Right atrium auricular region (tissue), 2 donors: ENCODE measurements at places on chromosomes 16 and 17. TPM values are rescaled to one million over a fixed set of nuclear protein-coding genes. Genes with fewer than 3 reads are reported as not detected.

Gene UTS2R
- total RNA-seq, result 0.44 TPM

Gene ADAD2
- 0.19 TPM for total RNA-seq

Gene PLD6
- 3.1 TPM for total RNA-seq

Gene CACNG1
- not detected for total RNA-seq

Gene TBC1D3
- total RNA-seq, result not detected

Gene IRF8
- 2.2 TPM for total RNA-seq

GRCh38 chr17:71380535-71380934 lies 740.3 kb upstream of the SOX9 start:
- H3K4me1 ChIP-seq, result no peaks in the 10 kb centered on the region
- H3K27ac ChIP-seq, result no peak overlapping the region
- no peak for DNase-seq
- no peaks in the 10 kb centered on the region for H3K36me3 ChIP-seq
- no peak overlapping the region for H3K4me3 ChIP-seq
- no peaks in the 10 kb centered on the region for H3K27me3 ChIP-seq

- no peaks in the 10 kb centered on the region for H3K4me1 ChIP-seq
- H3K27ac ChIP-seq, result no peak overlapping the region
- H3K4me3 ChIP-seq, result no peak overlapping the region
- no peaks in the 10 kb centered on the region for H3K36me3 ChIP-seq
Observed at GRCh38 chr16:64356267-64356666, 765.6 kb downstream of the CDH11 start.

DNA sequence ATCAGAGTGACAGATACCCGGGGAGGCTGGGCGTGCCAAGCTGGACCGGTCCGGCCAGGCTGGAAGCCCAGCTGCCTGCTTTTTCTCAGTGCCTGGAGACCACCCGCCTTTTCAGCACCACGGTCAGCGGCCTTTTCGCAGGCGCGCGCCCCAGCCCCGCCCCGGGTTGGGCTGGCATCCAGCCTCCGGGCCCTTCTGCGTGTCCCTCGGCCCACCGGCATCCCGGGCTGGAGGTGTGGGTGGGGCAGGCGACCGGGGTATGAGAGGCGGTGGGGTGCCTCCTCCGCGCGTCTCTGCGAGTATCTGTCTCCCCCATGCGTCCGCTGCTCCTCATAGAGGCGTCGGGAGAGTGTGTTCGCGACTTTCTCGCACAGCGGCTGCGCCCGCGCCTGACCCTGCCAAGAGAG lies 102.5 kb downstream of the MRM1 start:
- H3K4me1 ChIP-seq, result no peaks in the 10 kb centered on the region
- no peak for DNase-seq
- no peaks in the 10 kb centered on the region for H3K36me3 ChIP-seq
- no peak overlapping the region for H3K27ac ChIP-seq

GRCh38 chr16:3187798-3188674 lies at the start of gene OR1F1:
Gene OR1F1, plus strand, starts transcription at chr16:3188204.
- H3K36me3 ChIP-seq, result no peaks in the 10 kb centered on the region
- H3K4me3 ChIP-seq, result no peak within 1 kb of the TSS
- peaks cover 51% of the 10 kb centered on the region for H3K27me3 ChIP-seq
- H3K27ac ChIP-seq, result no peak within 1 kb of the TSS
- H3K4me1 ChIP-seq, result no peaks in the 10 kb centered on the region

GRCh38 chr17:8408371-8408770 lies 10.7 kb upstream of the RNF222 start:
- peaks cover 4% of the 10 kb centered on the region for H3K4me1 ChIP-seq
- DNase-seq, result no peak
- no peaks in the 10 kb centered on the region for H3K36me3 ChIP-seq
- no peaks in the 10 kb centered on the region for H3K27me3 ChIP-seq
- H3K27ac ChIP-seq, result no peak overlapping the region
- no peak overlapping the region for H3K4me3 ChIP-seq

GRCh38 chr16:86292171-86292775 lies 218.1 kb upstream of the FOXF1 start:
- H3K4me3 ChIP-seq, result no peak overlapping the region
- no peak for DNase-seq
- H3K36me3 ChIP-seq, result no peaks in the 10 kb centered on the region
- no peaks in the 10 kb centered on the region for H3K4me1 ChIP-seq
- H3K27me3 ChIP-seq, result no peaks in the 10 kb centered on the region

GRCh38 chr17:30534298-30534697 lies 57.1 kb downstream of the GOSR1 start:
- no peaks in the 10 kb centered on the region for H3K4me1 ChIP-seq
- H3K4me3 ChIP-seq, result no peak overlapping the region
- no peak overlapping the region for H3K27ac ChIP-seq

DNA sequence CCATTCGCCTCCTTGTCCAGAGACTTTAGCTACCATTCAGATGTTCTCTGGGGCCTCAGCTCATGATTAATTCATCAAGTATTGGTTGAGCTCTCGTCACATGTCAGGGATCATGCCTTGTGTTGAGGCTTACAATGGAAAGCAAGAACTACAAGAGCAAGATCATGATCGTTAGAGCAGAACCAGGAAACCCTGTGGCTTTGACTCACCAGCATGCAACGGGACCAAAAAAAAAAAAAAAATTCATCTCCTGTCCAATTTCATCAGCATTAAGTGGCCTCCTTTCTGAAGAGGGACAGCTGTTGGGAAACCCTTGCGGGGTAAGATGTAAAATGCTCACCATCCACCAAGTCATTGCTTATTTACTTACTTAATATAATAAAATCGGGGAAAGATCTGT lies 12.1 kb upstream of the USP10 start:
- no peaks in the 10 kb centered on the region for H3K4me1 ChIP-seq
- no peak overlapping the region for H3K27ac ChIP-seq
- no peaks in the 10 kb centered on the region for H3K36me3 ChIP-seq
- H3K4me3 ChIP-seq, result no peak overlapping the region
- no peaks in the 10 kb centered on the region for H3K27me3 ChIP-seq
- no peak for DNase-seq

- H3K36me3 ChIP-seq, result peaks cover 20% of the 10 kb centered on the region
- no peak overlapping the region for H3K4me3 ChIP-seq
- no peak overlapping the region for H3K27ac ChIP-seq
- peaks cover 12% of the 10 kb centered on the region for H3K4me1 ChIP-seq
- DNase-seq, result no peak
Observed at GRCh38 chr16:27208796-27209195, 5.5 kb downstream of the KDM8 start.

DNA sequence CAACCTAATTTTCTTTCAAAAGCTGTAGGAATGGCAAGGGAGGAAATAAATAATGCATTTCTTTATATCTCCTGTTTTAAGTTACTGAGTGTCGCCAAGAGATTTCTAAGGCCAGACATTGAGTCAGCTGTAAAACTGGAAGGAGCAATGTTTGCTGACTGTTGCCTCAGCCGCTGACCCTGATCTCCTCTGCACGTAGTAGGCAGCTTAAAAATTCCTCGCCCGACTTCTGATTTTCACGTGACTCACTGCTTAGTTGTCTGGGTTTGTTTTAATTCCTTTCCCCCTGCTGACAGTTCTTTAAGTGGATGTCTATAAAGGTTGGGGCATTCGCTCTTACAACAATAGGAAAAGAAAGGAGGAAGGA lies 100.6 kb downstream of the WWOX start:
- H3K4me1 ChIP-seq, result no peaks in the 10 kb centered on the region
- H3K36me3 ChIP-seq, result no peaks in the 10 kb centered on the region
- no peak for DNase-seq
- H3K4me3 ChIP-seq, result no peak overlapping the region
- H3K27me3 ChIP-seq, result no peaks in the 10 kb centered on the region
